ENCODE measurements at places on chromosomes 4 and X.

DNA sequence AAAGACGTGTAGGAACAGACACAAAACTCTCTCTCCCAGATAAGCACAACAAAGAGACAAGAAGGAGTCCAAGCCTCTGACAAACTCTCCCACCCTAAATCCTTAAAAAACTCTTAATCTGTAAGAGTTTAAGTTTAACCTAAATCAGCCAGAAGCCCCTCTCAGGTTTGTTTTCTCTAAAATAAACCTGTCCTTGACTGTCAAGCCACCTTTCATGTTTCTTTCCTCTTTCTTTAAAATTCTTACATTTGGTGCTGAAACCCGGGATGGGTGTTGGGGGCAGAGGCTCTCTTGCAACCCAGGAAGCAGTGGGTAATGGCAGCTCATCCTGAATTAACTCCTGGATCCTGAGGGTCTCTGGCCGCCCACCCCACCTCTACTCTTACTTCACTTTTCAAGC, 107.8 kb upstream of the TENT5D start:
- no peak for DNase-seq

GRCh38 chr4:79043138-79043537, 103.9 kb upstream of the PAQR3 start:
- no peak for DNase-seq

DNA sequence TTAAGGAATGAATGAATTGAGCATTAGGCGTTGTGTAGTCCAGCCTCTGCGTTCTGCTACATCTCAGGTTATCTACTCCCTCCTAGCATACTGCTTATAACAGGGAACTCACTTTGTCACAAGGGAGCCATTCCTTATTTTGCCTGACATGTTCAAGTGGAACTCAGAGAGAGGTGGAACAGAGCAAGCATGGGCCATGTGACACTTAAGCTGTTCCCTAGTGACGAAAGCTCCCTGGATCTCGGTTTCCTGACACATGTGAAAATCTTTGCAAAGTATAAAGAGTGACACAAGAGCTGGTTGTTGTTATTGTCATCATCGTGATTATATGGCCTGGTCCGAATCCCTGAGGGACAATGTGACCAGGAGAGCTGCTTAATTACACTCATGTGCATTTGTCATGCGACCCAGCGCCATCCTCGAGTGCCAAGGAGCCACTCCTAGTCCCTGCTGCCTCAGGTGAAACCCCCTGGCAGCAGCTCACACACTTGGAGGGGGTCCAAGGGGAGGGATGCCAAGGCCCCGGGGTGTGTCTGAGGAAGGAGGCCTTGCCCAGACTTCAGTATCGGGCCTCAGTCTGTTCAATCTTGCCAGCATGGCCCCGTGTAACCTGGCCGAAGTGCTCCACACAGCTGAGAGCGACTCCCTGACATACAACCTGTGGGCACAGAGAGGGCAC, 98.5 kb upstream of the MAP3K15 start:
- no peak for DNase-seq

- no peak for DNase-seq
These were observed 66.6 kb upstream of the IQSEC2 start for GRCh38 chrX:53347948-53348347.

DNA sequence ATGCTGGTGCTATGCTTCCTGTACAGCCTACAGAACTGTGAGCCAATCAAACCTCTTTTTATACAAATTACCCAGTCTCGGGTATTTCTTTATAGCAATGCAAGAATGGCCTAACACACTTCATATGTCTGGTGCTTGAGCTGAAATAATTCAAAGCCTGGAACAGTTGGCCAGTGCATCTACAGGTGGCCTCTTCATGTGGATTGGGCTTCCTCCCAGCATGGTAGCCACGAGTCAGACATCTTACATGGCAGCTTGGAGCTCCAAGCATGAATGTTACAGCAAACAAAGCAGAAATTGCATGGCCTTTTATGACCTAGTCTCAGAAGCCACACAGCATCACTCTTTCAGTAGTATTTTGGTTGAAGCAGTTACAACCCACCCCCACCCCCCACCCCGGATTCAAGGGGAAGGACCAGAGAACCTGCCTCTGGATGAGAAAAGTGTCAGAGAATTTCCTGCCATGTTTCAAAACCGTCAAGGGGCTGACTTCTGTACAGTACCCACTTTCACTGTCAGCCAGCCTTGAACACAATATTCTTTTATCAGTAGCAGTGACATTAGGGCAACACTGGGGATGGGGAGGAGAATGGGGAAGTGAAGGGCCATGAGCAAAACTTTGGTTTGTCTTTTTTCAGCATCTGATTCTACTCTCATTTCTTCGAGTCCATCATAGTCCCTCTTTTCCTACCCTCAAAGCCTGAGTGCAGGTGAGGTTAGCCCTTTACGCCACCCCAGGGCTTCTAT, 368.7 kb downstream of the BCOR start:
- no peak for DNase-seq

GRCh38 chr4:2842687-2843262, 869 bp upstream of the ADD1 start:
- DNase-seq: no peak

- peak; percentile 57 for DNase-seq
These were observed 40.6 kb downstream of the FAM149A start for GRCh38 chr4:186144946-186145569.

DNA sequence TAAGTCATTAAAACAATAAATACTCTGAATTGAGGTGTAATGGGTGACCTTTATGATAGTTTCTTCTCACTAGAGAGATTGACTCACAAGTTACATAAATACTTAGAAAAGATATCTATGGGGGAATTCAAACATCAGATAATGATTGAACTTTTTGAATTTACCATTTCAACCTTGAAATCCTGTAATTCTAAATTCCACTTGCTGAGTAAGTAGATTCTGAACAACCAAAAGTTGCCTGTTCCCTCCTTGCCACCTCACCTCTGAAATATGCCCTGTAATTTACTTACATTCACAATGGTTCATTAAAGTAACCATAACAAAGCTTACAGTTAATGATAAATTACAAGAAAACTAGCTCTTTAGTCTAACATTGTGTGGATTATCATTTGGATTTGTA, 43.3 kb upstream of the SLC39A8 start:
- DNase-seq: no peak

DNA sequence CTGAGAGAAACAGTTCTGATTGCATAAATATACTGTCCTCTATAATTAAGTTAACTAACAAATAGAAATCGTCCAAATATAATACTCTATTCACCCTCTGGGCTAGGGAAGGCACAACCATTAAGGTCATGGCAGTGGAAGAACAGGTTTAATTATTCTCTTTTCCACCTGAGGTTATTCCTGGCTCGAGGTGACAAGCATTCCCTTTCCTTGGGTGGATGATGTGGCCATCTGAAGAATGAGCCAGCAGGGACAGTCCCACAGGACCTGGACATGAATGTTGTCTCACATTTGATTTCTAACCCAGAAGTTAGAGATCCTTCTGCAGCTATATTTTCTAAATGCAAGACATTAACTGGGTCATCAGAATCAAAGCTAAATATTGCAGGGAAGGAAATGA, 5.5 kb downstream of the IBSP start:
- DNase-seq: no peak

- DNase-seq: no peak
These were observed 237.7 kb downstream of the DCTD start for GRCh38 chr4:182679533-182679932.

DNA sequence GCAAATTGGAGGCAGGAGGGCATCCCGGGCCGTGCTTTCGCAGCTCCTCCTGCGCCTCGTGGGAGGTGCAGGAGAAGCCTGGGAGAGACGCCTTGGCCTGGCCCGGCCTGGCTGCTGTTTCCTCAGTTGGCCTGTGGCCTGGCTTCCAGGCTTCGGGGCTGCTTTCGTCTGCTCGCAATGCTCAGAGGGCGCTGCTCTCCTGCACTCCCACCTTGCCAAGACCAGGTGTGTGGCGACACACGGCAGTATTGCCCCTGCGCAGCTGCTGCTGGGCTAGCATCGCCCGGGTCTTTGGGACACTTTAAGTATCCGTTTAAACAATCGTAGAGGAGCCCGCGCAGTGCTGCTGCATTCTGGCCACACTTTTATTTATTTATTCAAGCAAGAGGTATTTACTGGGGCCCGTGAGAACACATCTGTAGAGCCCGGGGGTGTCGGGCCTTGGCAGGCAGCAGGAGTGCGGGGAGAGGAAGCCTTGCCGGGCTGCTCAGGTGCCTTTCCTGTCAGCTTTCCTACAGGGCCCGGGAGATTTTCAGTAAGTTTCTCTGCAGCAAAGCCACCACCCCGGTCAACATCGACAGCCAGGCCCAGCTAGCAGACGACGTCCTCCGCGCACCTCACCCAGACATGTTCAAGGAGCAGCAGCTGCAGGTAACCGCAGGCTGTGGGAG, 26.2 kb upstream of the HGFAC start:
- DNase-seq: no peak

- no peak for DNase-seq
These were observed 147.7 kb downstream of the PRR32 start for GRCh38 chrX:126967225-126967624.

DNA sequence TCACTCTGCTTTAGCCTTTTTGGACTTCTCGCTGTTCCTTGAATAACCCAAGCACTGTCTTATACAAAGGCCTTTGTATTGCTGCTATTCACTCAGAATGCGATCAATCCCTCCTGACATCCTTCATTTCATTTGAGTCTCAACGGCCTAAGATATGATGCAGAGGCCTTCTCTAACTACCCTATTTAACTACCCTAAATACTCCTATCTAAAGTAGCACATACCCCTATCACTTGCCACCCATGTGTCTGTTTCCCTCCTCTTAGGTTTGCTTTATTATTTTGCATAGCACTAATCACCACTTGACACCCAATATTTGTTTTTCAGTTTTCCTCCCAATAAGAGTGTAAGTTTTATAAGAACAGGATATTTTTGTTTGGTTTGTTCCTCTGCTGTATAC, 42.3 kb upstream of the ACSL4 start:
- no peak for DNase-seq
